Activated CD4-positive, alpha-beta T cell treated with anti-CD3 and anti-CD28 coated beads for 36 hours (primary cell): ENCODE measurements at places on chromosomes 4 and X. TPM values are rescaled to one million over a fixed set of nuclear protein-coding genes. Genes with fewer than 3 reads are reported as not detected.

The DRD5 gene
- not detected for total RNA-seq

The GYPA gene
- not detected for total RNA-seq

DNA sequence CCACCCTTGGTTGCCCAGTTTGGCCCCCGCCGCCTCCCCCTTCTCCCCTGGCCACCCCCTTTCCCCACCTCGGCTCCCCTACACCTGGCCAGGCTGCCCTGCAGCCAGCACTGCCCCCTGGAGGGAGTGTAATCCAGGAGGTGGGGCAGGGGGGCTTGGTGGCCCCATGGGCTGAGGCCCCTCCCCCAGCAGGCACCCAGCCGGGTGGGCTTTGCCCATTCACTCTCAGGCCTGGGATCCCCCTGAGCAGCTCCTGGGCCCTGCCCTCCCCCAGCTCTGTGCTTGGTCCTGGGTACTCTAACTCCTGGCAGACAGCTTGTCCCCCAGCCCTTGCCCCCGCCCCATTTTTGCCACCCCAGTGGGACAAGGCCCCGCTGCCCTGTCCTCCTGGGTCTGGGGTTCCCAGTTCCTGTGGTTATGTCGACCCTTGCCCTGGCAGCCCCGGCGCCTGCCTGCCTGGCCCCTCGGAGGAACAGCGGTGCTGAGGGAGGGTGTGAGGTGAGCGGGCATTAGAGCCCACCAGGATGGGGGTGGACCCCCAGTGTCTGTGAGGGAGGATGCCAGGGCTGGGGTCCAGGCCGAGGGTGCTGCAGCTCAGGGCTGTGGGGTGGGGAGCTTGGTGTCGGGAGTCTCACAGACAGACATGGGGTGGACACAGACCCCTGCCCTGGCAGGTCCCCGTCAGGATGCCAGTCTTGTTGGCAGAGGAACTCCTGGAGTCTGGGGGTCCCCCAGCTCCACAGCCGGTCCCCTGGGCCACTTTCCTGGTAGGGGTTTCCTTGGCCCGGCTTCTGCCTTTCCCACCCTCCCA lies 10.2 kb downstream of the NAT8L start:
- DNase-seq, result no peak

GRCh38 chrX:116194649-116195048 lies 24.1 kb downstream of the AGTR2 start:
- DNase-seq, result no peak

DNA sequence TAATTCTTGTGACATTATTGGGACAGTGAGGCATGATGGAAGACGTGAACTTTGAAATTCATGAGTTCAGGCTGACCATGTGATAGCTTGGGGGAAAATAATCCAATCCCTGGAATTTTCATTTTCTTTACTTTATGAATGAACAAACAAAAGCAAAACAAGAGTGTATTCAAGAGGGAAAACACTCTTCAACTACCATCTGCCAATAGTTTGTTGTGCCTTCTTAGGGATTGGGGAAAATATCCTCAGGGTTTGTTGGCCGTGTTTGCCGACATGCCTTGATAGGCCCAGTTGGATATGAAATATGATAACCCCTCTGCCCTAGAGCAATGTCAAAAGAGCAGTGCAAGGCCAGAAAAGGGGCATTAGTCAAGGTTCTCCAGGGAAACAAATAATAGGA lies 80.8 kb upstream of the CLNK start:
- DNase-seq, result no peak

GRCh38 chr4:687048-687970 lies 1.6 kb downstream of the SLC49A3 start:
- DNase-seq, result peak; percentile 5

The SORCS2 gene
- not detected for total RNA-seq

DNA sequence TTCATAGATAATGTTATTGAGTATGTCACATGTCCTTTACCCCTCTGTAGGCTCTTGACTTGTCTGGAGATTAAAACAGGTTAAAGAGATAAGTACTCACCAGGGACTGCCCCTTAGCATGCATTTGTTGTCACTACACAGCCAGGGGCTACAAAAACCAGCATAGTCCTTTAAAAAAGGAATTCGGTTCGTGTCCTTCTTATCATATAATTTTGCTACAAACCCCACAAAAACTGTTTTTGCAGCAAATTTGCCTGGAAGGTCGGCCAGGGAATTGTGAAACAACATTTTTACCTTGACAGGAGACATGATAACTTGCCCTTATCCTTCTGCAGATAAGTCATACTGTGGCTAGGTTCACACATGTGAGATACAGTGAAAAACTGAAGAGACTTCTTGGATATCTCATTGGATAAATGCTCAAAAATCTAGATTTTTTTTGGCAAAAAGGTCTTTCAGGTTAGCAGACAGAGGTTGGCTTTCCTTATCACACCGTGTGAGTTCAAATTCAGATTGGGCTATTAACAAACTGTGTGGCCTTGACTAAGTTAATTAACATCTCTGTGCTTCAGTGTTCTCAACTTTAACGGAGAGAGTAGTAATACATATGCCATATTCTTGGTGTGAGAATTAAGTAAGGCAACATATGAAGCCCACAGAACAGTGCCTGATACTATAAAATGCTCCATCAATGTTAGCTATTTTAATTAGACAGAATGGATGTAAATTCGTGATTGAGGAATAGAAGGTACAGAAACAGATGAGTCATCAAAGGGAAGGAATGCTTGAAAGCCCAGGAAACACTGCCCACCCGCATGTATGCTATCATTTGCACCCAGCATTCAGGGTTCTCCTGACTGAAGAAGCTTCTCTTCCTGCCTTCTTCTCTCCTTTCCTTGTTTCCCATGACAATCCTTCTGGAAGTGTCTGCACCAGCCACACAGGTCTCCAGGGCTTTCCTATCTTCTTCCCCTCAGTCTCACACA lies 30.0 kb downstream of the FAM9C start:
- no peak for DNase-seq

- peak; percentile 79 for DNase-seq
Observed at GRCh38 chrX:136608295-136608933, 39.5 kb upstream of the CD40LG start.

- DNase-seq, result no peak
Observed at GRCh38 chr4:51963841-51964517, 56.2 kb downstream of the LRRC66 start.

The VGLL1 gene
- total RNA-seq, result not detected

The PAGE5 gene
- 0.49 TPM for total RNA-seq
